ENCODE measurements at places on chromosomes 3 and 15.

- DNase-seq: no peak
These were observed 170.6 kb downstream of the FAM43A start for GRCh38 chr3:194856296-194856695.

DNA sequence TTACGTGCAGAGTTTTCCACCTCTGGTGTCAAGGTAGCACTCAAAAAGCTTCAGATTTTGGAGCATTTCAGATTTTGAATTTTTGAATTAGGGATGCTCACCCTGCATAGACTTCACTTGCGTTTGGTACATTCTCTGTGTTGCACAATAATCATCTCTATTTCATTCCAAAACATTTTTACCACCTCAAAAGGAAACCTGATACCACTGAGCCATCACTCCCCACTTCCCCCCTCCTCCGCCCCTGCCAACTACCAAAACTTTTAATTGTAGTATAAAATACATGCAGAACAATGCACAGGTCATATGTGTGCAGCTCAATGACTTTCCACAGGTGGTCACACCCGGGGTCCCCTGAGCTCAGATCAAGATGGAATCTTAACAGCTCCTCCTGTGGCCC is 208.8 kb downstream of the SV2B start:
- no peak for DNase-seq

GRCh38 chr15:58629625-58630024 is 119.9 kb downstream of the ADAM10 start:
- no peak for DNase-seq

DNA sequence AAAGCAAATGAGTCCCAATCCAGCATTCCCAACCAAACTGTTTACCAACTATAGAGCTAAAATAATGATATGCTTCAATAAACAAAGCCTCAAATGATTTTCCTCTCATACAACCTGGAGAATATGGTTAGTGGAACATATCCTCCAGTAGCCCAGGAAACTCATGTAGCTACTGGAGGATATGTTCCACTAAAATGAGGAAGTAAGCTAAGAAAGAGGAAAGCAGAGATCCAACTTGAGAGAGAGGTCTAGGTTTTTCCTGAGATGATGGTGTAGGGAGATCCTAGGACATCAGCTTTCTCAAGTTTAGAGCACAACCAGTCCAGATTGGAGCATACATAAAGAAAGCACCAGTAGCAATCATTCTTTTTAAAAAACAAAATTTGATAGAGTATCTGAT is 44.6 kb upstream of the SLC4A7 start:
- DNase-seq: no peak

GRCh38 chr3:78941587-78941986 is 826.2 kb downstream of the ROBO1 start:
- DNase-seq: no peak

GRCh38 chr3:130661140-130661891 is 85.3 kb downstream of the PIK3R4 start:
- no peak for DNase-seq

- DNase-seq: no peak
These were observed 106.5 kb upstream of the SLC4A7 start for GRCh38 chr3:27590437-27591298.

DNA sequence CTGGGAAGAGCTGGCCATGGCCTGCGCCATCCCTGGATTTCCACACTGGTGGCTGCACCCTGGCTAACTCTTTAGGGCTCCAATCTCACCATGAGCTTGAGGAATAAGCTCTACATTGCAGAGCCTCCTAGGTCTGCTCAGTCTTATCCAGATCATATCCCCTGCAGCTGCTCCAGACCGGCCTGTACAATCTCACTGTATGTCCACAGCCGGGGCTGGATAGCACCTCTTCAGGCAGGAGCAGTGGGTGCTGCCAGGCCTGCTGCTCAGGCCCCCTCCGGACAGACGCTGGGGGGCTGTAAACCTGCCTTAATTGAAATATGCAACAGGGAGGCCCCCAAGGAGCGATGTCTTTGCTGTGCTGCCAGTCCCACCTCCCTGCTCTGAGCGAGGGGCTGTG is 15.6 kb downstream of the INSYN1 start:
- DNase-seq: no peak

DNA sequence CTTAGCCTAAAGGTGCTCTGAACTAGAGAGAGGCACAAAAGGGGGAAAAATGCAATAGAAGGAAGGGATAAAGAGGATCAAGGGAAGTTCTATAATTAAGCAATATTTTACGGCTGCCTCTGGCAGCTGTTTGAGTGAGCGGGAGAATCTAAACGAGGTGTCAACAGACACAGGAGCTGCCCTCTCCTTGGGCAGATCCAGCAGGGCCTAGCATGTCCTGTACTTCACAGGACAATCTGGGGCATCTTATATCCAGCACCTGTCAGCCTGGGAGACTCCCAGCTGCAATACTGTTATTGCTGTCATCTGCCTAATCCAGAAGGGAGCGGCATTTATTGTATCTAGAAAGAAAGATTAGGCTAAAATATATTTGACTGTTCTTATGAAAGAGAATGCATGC is 68.9 kb downstream of the WWTR1 start:
- no peak for DNase-seq

GRCh38 chr3:149507491-149508324 is 33.2 kb downstream of the TM4SF4 start:
- no peak for DNase-seq

DNA sequence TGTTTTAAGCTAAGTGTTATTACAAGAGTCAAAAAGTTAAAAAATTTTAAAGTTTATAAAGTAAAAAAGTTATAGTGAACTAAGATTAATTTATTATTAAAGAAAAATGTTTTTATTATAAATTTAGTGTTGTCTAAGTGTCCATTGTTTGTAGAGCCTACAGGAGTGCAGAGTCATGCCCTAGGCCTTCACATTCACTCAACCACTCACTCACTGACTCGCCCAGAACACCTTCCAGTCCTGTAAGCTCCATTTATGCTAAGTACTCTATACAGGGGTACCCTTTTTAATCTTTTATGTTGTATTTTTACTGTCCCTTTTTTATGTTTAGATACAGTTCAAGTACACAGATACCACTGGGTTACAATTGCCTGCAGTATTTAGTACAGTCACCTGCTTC is 37.2 kb downstream of the EEFSEC start:
- no peak for DNase-seq

GRCh38 chr3:53162672-53163443 is 1.8 kb downstream of the PRKCD start:
- DNase-seq: no peak

GRCh38 chr3:8882642-8883041 is 80.6 kb downstream of the RAD18 start:
- DNase-seq: no peak

DNA sequence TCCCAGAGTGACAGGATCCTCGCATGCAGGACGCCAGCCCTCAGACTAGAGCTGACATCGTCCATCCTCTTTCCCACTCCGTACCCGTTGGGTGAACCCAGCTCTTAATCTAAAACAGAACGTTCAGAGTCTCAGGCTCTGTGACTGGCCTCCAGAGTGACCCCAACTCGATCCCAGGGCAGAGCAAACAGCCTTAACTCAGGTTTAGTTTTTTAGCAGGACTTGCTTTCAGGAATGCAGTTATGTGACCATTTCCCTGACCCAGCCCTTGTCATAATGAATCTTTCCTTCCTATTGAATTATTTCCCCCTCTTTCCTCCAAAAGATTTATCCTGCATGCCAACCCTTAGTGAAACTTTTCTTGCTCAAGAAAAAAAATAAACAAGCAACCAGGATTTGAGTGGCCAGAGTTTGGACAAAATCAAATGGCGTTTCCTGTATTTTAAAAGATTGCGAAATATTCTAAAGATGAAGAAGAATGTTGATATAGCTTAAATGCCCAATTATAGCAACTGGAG is 47.8 kb upstream of the RARB start:
- DNase-seq: no peak

DNA sequence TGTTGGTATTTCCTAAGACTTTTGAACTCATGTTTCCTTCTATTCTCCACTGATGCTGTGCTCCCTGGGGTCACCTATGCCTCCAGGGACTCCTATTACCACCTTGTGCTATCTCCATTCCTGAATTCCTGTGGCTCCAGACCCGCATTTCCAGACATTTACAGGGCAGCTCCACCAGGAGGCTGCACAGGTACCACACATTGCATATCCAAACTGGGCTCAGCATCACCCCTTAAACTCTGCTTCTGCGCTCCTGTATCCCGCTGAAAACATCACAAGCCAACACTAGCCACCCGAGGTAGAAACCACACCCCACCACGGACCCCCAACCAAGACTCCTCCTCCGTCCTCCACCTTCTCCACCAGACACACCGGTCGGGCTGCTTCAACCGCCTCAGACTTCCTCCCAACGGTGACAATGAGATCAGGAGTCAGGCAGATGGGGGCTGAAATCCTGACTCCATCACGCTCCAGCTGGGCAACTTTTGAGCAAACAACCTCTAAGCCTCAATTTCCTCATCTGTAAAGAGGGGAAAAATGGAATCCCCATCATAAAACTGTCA is 10.4 kb downstream of the TNK2 start:
- DNase-seq: no peak

GRCh38 chr3:166071-166470 is 30.5 kb upstream of the CHL1 start:
- DNase-seq: no peak

GRCh38 chr3:101962055-101962454 is 112.7 kb downstream of the NFKBIZ start:
- no peak for DNase-seq

GRCh38 chr15:90322538-90322937 is 29.5 kb upstream of the ZNF774 start:
- no peak for DNase-seq

GRCh38 chr3:196093317-196094111 is 11.6 kb upstream of the TFRC start:
- no peak for DNase-seq

DNA sequence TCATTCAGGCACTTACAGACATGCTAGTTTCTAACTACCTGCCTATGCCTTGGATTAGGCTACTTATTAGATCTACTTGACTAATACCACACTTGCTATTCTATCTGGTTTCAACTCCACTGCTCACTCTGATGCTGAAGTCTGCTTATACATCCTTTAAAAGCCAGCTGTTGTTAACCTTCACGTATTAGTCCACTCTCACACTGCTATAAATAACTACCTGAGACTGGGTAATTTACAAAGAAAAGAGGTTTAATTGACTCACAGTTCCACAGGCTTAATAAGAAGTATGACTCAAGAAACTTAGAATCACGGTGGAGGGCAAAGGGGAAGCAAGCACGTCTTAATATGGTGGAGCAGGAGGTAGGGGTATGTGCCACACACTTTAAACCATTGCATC is 47.7 kb upstream of the ANKRD28 start:
- no peak for DNase-seq

GRCh38 chr3:48528754-48529153 is 24.8 kb upstream of the SHISA5 start:
- DNase-seq: no peak

DNA sequence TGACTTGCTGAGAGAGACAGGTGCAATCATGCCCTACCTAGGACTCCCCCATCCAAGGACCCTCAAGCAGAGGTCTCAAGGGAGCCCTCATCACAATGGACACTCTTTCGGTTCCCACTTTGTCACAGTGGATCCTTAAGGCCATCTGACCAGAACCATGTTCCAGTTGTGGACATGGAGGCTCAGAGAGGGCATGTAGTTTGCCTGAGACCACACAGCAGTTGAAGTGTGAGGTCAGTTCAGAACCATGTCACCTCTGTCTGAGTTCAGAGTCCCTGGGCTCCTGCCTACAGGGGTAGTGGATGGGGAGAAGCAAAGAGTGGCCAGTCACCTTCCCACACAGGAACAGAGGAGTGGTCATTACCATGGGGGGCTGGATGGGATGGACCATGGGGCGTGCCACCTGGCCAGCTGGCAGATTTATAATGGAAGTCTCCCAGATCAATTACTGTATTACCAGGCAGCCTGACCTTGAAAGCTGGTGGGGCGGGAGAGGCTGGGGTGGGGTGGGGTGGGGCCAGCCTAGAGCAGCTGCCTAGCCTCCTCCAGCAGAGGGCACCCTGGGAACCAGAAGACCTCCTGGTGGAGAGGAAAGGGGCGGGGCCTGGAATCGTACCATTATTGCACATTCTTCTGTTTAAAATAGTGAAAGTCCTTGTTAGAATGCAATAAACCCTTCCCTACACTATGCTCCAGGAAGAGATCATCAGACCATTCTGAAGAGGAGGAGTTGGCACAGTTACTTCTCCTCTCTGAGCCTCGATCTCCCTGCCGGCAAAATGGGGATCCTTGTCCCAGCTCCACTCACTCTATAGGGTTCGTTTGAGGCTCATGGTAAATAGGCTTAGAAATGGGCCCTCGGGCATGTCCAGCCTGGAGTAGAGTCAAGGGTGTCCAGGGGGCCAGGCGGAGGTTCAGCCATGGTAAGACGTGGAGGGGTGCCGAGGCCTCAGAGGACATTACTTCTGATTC is 26.9 kb upstream of the LINGO1 start:
- peak; percentile 83 for DNase-seq

DNA sequence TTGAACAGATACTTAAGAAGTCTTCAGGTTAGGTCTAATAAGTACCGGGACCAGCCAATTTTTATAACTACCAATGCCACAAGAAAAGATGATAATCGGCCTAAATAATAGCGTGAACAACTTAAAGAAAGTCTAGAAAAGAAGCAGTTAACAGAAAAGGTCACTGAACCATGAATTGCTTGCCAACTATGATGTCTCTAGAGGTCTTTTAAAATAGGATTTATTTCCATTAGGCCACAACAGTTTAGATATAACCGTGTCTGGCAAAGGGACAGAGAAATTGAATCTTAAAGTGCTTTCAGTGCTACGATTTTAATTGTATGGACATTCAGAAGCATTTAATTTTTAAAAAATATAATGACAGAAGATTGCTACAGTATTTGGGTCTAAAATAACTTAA is 1070.4 kb downstream of the ROBO1 start:
- DNase-seq: no peak

DNA sequence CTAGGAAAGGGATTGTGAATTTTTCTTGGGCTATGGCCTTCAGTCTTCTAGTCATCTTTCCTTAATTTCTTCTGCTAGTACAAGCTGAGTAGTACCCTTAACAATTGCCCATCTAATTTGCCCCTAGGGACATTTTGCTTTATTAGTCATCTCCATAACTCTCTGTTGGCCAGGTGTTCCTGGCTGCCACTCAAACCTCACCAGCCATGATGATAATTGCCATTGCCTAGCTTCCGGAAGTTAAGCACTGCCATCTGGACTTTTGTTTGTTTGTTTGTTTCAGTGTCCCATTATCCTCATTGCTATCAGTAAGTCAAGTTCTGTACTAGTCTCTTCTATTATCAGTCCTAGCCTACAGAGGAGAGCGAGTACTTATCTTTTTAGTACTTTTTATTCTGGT is 36.6 kb upstream of the UBL7 start:
- DNase-seq: no peak

- DNase-seq: no peak
These were observed 19.7 kb downstream of the SPATA12 start for GRCh38 chr3:57080171-57080570.

GRCh38 chr3:183189641-183190040 is 27.1 kb upstream of the LAMP3 start:
- DNase-seq: no peak

GRCh38 chr3:151225040-151225975 is 22.3 kb upstream of the GPR171 start:
- no peak for DNase-seq

GRCh38 chr3:167188592-167188991 is 191.5 kb downstream of the ZBBX start:
- DNase-seq: no peak
